ENCODE measurements at places on chromosomes 1 and 21.

- DNase-seq = peak; percentile 69
Observed at GRCh38 chr1:42922687-42923366, 35.8 kb downstream of the SLC2A1 start.

GRCh38 chr1:183931646-183932271 lies 105.8 kb downstream of the COLGALT2 start:
- DNase-seq = no peak

DNA sequence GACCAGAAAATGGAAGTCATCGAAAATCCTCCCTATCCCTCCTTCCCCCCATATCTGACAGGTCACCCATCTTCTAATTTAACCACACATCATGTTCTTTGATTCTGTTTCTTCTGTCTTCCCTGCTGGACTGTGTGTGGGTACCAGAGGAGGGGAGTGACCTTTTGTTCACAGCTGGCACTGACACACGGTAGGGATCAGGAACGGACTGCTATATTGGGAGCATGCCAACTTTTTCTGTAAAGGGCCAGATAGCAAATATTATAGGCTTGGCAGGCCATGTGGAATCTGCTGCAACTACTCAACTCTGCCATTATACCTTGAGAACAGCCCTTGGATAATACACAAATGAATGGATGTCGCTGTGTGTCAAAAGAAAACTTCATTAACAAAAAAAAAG lies 7.5 kb upstream of the TOMM20 start:
- DNase-seq = no peak

DNA sequence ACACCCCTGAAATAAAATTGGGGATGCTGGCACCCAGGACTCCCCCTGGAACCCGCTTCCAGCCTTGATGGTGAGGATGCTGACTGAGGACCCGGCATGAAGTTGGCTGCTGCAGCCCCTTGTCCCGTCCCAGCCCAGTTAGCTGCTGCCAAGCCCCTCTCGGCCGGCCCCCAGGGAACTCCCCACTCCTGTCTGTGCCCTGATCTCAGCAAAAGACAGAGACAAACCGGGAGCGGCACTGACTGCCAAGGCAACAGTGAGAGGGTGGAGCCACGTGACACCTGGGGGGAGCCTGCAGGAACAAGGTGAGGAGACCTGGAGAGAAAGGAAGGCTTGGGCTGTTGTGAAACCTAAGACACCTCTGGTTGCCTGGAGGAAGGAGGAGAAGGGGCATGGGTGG lies 24.7 kb downstream of the CASZ1 start:
- DNase-seq = no peak

DNA sequence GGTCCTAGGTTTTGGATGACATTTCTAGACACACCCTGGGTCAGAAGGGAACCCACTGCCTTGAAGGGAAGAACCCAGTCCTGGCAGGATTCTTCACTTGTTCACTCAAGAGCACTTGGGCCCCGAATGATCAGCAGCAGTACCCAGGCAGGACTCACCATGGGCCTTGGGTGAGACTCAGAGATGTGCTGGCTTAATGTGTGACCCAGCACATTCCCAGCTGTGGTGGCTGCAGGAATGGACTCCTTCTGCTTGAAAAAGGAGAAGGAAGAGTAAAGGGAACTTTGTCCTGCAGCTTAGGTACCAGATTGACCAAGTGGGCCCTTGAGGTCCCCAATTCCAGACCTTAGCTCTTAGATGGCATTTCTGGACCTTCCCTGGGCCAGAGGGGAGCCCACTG lies 12.3 kb upstream of the SMAP2 start:
- DNase-seq = no peak

GRCh38 chr21:38773099-38774061 lies 32.3 kb upstream of the ETS2 start:
- peak; percentile 7 for DNase-seq

DNA sequence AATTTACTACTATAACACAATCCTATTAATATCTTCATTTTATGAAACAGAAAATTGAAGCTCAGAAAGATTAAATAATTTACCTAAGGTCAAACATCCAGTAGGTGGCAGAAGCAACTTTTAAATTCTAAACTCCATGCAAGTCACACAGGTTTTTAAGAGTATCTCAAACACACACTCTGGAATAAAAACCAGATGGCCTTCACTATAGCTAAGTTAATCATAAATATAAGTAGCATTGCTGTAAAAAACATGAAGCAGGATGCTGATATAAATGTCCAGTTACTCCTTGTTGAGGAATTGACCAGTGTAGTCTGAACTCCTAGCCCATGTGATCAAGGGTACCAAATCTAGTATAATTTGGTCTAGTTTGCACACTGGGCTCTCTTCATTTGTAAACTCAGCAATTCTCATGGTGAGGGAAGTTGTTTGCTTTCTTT lies 9.4 kb upstream of the FMO3 start:
- no peak for DNase-seq

- DNase-seq = no peak
Observed at GRCh38 chr1:59695252-59695651, 119.5 kb upstream of the HOOK1 start.

DNA sequence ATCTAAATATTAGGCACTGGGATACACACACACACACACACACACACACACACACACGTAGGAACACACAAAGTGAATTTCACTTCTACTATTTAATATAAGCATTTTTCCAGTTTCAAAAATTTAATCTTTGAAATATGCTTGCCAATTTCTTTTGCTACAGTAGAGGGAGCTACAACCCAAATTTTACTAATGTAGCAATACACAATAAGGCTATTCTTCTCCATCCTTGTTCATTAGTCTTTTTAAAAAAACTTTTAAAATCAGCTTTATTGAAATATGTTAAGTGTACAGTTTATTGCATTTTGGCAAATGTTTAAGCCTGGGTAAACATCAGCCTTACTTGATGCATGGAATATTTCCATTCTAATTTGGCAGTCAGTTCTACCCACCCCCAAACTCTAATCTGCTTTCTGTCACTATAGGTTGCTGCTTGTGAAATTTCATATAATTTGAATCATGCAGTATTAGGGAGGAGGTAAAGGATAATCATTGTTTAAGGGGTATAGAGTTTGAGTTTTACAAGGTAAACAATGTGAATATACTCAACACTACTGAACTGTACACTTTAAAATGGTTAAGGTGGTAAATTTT lies 93.0 kb upstream of the TENT5C start:
- DNase-seq = no peak

DNA sequence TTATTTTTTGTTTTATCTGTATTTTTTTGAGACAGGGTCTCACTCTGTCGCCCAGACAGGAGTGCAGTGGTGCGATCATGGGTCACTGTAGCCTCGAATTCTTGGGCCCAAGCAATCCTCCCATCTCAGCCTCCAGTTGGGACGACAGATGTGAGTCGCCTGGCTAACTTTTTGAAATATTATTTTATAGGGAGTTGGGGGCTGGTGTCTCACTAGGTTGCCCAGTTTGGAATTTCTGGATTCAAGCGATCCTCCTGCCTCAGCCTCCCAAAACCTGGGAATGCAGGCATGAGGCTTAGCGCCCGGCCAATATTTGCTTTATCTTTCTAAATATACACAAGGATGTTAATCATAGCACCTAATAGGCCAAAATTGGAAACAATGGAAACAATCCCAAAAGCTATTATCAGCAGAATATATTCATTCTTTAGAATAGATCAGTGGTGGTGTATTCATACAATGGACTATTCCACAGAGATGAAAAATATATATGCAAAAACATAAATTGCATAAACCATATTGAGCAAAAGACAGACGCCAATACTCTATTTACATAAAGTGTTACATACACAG lies 55.9 kb downstream of the DAP3 start:
- DNase-seq = no peak

- no peak for DNase-seq
Observed at GRCh38 chr1:160767395-160768294, 28.3 kb upstream of the LY9 start.

GRCh38 chr1:177959811-177960515 lies 9.9 kb downstream of the SEC16B start:
- no peak for DNase-seq

- DNase-seq = no peak
Observed at GRCh38 chr1:120178799-120179756, 2.8 kb upstream of the SEC22B start.

DNA sequence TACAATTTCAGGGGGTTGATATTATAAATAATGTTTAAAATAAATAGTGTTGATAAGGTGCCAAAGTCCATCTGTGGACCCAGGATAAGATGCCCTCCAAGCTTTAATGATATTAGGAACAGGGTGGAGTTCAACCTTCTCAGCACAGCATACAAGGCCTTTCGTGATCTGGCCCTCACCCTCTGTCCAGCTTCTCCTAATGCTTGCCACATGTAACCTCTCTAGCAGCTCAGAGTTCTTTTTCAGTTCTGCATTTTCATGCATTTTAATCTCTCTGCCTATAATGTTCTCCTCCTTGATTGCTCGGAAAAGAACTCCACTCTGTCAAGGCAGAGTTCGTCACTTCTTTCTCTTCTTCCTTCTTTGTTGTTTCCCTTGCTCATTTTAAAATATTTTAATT lies 21.4 kb upstream of the SMAP2 start:
- DNase-seq = no peak

DNA sequence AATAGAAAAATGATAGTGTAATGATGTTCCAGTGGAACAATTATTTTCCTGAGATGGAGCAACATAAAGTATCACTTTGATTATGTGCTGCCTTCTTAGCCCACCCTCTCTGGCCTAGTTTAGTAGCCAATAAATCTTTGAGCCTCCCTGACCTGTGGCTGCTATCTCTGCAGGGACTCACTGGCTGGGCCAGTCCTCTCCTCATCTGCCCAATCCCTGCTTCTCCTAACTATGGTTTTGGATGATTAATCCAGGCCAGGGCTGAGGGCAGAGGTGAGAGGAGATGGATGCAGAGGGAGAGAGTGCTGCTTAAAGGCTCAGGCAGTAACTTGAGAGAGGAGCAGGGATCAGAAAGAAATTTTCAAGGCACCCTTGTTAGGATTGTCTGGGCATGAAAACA lies 89.0 kb upstream of the CD34 start:
- DNase-seq = no peak

DNA sequence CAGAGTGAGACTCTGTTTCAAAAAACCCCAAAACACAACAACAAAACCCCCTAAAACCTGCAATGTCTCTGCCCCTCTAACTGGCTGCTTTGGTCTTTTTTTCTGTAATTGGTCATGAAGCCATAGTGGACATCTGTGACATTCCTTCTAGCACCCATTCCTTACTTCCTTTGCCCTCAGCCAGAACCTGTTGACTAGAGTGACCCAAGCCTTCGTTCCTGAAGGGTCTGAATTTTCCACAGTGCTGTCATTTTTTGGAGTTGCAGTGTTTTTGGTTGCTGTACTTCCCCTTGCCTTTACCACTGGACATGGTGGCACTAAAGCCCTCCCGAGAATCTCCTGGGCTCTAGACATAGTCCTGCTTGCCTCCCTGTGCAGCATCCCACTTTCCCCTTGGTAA lies 48.5 kb upstream of the LIN9 start:
- no peak for DNase-seq

DNA sequence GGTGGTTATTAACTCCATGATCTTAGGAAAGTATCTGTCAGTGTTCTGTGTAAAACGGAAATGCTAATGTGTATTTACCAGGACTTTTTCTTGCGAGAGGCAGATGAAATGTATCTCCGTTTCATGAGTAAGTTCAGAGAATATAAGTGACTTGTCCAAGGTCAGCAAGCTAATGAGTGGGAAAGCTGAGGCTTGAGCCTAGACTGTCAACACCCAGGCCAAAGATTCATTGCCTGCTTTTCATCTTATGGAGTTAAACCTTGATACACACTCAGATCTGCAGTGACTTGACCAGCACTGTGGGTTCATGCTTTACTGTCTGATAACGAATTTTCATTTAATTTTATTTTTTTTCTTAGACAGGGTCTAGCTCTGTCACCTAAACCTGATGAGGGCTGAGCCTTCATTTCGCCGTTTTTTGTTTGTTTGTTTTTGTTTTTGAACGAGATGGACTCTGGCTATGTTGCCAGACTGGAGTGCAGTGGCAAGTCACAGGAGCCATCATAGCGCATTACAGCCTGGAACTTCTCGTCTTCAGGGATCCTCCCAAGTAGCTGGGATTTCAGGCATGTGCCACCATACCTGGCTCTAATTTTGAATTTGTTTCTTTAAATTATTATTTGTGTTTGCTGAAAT lies 918 bp upstream of the JTB start:
- no peak for DNase-seq

DNA sequence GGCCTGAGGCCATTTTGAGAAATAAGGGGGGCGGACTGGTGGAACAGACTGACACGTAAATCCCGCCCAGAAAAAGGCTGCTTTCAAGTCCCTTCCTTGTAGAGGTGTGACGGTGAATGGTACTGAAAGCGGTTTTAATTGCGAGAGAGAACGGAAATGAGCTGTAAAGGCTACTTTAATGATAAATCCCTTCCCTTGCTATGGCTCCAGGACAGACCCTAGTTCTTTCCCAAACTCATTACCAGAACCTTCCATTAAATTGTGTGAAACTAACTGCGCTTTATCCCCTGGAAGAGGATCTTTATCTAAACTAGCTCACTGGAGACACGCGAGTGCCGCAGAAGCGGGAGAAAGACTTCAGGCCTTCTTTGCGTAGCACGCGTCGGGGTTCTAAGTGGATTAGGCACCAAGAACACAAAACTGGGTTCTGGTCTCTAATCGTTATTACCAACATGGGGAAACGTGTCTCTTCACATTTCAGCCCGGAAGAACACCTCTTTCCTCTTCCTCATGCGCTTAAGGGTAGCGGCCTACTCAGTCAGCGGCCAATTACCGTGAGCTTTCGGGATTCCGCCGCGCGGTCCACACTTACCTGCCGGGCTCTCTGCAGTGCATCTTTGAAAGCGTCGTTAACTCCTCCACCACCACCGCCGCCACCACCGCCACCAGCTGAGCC lies 441 bp downstream of the FUBP1 start:
- DNase-seq = peak; percentile 84

- DNase-seq = no peak
Observed at GRCh38 chr21:42411197-42411869, 7.6 kb downstream of the UBASH3A start.

DNA sequence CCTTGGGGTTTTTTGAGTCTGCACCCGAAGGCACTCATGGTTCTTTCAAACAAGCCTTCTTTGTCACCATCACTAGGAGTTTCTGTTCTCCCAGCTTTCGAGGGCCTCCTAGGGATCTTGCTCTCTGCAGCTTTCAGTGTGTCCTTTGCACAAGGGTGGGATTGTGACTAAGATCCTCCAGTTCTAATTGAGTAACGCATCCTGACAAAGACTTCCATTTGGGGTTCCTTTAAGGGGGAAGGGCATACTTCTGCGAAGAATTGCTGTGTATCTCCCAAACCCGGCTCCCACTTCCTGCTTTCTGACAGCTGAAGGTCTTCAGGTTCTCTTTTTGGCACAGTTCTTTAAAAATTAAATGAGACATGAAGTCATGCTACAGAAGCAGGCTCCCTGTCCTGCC lies 139.4 kb downstream of the EDEM3 start:
- DNase-seq = no peak

GRCh38 chr1:175548774-175549173 lies 194.6 kb downstream of the TNR start:
- no peak for DNase-seq

GRCh38 chr1:112618721-112619517 lies at the start of gene ST7L:
ST7L (minus strand) TSS chr1:112619141; CDS start chr1:112619113, 28 bp downstream.
- DNase-seq = peak; percentile 29
